ENCODE measurements at places on chromosomes 6 and 20.

- no peak for DNase-seq
Measured at GRCh38 chr6:35727231-35727934, 9.4 kb upstream of the ARMC12 start.

GRCh38 chr20:22232473-22232872 is 351.9 kb downstream of the FOXA2 start:
- DNase-seq, result no peak

DNA sequence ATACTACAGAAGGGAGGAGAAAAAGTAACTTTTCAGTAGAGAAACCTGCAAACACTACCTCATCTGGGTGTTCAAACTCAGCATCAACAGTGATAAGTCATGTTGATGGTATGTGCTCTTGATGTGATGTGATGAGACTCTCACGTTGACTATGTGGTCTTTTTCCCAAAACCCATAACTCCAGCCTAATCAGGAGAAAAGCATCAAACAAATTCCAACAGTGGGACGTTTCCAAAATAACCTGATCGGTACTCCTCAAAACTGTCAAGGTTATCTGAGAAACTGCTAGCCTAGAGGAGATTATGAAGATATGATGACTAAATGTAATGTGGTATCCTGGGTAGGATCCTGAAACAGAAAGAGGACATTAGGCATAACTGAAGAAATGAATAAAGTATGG is 41.9 kb upstream of the TAB2 start:
- DNase-seq, result no peak

GRCh38 chr6:43187821-43188220 is 5.8 kb downstream of the CUL9 start:
- no peak for DNase-seq

- DNase-seq, result no peak
Measured at GRCh38 chr6:154165478-154165877, 126.4 kb downstream of the OPRM1 start.

DNA sequence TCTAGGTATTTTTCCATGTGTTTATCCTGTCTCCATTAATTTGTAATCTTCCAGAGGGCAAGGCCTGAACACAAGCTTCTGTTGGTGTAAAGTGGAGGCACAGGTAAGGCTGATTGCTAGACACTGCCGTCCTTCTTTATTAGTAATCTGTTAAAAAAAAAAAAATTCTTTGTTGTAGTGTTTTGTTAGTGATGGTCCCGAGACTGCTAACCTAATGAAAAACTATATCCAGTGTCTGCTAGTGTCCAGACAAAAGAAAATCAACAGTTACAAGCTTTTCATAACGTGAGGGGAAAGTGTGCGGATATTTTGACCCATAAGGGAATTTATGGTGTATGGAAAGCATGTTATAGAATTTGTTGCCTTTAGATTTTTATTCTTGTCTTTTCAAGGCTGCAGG is 4.2 kb upstream of the HIVEP1 start:
- no peak for DNase-seq

GRCh38 chr6:99091985-99092384 is 144.2 kb upstream of the FBXL4 start:
- no peak for DNase-seq

DNA sequence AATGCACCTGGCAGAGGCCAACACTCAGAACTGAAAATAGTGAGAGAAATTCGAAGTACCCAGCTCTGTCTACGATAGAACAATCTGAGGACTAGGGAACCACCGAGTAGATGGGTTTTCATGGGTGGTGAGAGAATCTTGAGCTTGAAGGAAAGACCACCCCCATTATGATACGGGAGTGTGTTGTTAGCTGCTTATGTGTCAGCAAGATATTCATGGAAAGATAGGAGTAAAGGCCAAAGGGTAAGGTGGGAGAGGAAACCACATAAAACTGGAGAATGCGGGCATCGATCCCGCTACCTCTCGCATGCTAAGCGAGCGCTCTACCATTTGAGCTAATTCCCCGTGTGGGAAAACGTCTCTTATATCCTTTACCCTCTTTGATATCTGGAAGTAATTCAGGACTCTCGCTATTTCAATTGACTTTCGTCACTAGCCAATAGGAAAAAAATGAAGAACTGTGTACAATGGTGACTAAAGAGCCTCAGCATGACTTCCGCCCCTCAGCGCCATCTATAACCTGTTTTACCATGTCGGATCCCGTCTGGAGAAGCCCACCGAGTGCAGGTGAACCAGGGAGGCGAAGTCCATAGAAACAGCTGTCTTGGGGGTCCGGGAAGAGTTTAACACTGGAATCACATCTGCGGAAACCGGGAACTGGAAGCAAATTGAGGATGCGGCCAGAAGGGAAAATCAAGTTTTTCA is 25.0 kb upstream of the ABT1 start:
- DNase-seq, result peak; percentile 77

DNA sequence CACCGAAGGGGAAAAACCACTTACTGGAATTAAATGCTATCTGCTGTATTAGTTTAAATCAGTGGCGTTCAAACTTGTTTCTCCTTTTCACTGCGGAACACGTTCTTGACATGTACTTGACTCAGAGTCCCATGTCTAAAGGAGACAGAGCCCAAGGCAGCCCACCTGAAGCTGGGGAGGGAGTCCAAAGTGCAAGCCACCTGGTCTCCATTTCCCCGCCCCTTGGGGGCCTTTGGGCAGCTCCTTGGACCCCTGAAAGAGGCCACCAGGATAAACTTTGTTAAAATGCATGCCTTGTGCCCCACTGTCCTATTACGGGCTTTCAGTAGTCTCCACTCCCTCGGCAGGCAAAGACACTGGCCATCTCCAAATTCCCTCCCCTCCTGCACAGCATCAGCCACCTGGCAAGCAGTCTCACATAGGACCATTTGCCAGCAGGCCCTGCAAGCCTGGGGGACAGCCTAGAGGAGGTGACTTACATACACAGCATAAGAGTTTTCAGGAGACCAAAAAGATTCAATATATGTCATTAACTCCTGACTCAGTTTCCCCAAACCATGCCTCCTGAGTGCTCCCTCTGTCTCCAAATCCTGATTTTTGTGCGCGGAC is 6.7 kb downstream of the PCK1 start:
- DNase-seq, result no peak

- no peak for DNase-seq
Measured at GRCh38 chr20:12775041-12775440, 233.7 kb upstream of the SPTLC3 start.

GRCh38 chr20:64229507-64230061 is 26.0 kb upstream of the PCMTD2 start:
- DNase-seq, result no peak

GRCh38 chr6:56368491-56368890 is 121.1 kb upstream of the COL21A1 start:
- no peak for DNase-seq

- DNase-seq, result no peak
Measured at GRCh38 chr20:54284928-54285704, 77.2 kb downstream of the PFDN4 start.

DNA sequence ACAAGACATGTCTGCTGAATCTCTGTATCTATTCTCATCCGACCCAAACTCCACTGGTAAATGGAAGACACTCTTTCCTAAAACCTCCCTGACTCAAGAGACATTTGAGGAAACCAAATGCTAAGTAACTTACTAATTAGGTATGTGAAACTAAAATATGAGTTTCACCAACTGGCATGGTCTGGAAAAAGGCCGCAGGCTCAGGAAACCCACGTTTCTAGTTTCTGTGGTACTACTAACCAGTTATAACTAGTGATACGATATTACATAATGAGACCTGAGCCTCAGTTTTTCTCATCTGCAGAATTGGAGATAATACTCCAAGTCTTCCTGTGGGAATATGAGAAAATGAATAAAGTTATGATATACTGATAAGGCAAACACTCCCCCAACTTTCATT is 39.9 kb downstream of the ZNF391 start:
- DNase-seq, result no peak

- DNase-seq, result no peak
Measured at GRCh38 chr6:47414423-47415167, 63.0 kb upstream of the CD2AP start.

DNA sequence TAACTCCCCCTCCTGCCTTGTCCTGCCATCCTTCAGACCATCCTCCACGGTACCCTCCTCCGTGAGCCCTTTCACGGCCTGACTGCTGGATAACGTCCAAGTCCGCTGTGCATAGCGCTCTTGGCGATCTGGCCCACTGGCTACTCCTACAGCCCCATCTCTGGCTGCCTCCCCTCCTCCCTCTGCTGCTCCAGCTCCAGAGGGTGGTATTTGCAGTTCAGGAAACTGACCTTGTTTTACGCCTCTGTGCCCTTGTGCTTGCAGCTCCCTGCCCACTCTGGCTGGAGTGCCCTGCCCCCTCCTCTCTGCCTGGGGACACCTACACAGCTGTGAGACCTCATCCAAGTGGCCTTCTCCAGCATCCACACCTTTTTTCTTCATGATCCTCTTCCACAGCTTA is 6.5 kb upstream of the RREB1 start:
- DNase-seq, result no peak

GRCh38 chr6:157432231-157432891 is 51.4 kb downstream of the ZDHHC14 start:
- no peak for DNase-seq

- no peak for DNase-seq
Measured at GRCh38 chr6:138371452-138371711, 6.3 kb upstream of the SMIM28 start.

- no peak for DNase-seq
Measured at GRCh38 chr20:60036746-60037499, 78.7 kb downstream of the CDH26 start.

GRCh38 chr20:7989379-7989778 is 30.2 kb downstream of the TMX4 start:
- DNase-seq, result no peak

- DNase-seq, result no peak
Measured at GRCh38 chr6:33566182-33567084, 13.6 kb downstream of the BAK1 start.

DNA sequence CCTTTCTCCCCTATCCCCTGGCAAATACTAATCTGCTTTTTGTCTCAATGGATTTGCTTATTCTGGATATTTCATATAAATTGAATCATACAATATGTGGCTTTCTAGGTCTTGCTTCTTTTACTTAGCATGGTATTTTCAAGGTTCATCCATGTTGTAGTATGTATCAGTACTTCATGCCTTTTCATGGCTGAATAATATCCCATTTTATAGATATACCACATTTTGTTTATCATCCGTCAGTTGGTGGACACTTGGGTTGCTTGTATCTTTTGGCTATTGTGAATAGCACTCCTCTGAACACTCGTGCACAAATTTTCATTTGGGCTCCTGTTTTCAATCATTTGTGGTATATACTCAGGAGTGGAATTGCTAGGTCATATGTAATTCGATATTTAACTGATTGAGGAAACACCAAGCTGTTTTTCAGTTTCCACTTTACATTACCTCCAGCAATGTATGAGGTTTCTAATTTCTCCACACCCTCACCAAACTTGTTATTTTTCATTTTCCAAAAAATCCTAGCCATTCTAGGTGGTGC is 30.5 kb upstream of the RIPPLY2 start:
- DNase-seq, result no peak

DNA sequence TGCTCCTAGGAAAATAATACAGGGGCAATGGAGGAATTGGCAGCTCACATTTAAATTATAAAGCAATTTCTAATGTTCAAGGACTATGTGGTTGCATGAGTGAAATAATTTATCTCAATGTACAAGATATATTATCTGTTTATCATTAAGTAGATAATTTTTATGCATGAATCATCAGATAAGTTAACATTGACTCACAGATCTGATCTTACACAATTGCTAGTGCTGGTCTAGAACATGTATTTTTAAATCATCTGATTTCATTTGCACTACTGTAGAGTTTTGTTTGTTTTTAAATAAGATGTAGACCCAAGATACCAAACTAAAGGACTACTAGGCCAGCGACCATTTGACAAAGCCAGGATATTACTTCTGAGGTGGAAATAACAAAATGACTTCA is 199.2 kb downstream of the BMP2 start:
- DNase-seq, result no peak

GRCh38 chr6:15768999-15769398 is 106.2 kb upstream of the DTNBP1 start:
- DNase-seq, result no peak

DNA sequence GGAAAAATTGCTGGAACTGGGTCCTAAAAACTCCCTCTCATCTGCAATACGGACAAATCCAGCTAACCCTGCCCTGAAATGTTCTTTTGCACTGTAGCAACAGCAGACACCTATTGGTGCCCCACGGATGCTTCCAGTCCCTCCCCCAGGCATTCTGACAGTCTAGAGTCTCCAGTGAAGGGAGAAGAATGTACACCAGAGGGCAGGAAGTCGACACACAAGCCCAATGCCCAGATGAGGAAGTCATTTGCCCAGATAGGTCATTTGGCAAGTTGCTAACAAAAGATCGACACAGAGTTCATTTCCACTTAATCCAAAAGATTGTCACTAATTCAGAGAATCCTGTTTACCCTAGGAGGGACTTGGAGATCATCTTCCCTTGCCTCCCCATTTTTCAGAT is 293.0 kb upstream of the PRDM1 start:
- no peak for DNase-seq

DNA sequence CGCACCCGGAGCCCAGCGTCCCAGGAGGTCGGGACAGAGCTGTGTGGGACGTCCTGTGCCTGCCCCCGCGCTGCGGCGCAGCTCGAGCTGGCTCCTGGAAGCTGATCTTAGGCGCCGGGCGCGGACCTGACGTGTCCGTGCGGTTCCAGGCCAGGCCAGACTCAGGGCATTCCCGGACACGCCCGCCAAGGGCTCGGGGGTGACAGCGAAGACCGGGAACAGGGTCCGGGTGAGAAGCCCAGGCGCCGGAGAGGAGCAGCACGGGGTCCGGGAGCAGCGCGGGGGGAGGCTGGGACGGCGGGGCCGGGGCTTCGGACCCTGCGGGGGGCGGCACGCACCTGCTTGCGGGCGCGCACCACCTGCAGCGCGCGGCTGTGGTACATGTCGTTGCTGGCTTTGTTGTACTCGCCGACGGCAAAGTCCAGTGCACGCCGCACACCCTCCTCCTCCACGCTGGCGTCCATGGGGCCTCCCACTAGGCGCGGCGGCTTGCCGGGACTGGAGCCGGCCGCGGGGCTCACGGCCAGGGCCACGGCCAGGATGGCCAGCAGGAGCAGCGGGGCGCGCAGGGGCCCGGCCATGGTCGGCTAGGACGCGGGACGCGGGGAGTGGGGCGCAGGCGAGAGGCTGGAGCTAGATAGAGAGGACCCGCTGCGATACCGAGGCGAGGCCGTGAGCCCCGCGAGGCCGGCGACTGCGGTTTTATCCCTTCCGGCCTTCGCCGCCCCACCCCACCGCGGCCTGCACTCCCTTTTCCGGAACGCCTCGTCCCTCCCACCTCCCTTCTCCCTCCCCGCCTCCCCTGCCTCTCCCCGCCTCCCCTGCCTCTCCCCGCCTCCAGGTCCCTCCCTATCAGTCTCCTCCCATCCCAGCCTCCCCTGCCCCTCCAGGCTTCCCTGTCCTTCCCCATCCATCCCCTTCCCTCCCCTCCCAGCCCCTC is at the start of gene CST3:
CST3 (minus strand) TSS at position 674 of the 940 bp plus-strand sequence; CDS start at position 581, 93 bp downstream.
- peak; percentile 13 for DNase-seq

GRCh38 chr6:35496036-35496840 is 641 bp downstream of the TEAD3 start:
- no peak for DNase-seq

- no peak for DNase-seq
Measured at GRCh38 chr6:3456395-3456897, 404 bp downstream of the SLC22A23 start.
